ENCODE measurements at places on chromosomes 3 and 15.

DNA sequence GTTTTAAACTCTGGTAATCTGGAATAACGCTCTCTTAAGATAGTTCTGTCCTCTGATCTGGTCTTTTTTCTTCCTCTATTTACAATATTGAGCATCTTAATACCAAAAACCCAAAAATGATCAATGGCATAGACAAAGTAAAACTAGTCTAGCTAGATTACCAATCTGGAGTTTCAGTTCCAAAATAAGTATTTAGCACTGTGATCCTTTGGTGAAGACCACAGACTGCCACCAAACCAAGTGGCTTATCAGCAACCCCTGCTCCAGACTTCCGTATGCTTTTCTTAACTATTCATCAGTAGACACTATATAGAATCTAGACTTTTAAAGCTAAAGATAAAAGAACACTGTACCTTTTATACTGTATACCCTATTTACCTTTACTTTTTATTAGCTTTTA is 35.5 kb upstream of the MAN2C1 start:
- no peak for DNase-seq

DNA sequence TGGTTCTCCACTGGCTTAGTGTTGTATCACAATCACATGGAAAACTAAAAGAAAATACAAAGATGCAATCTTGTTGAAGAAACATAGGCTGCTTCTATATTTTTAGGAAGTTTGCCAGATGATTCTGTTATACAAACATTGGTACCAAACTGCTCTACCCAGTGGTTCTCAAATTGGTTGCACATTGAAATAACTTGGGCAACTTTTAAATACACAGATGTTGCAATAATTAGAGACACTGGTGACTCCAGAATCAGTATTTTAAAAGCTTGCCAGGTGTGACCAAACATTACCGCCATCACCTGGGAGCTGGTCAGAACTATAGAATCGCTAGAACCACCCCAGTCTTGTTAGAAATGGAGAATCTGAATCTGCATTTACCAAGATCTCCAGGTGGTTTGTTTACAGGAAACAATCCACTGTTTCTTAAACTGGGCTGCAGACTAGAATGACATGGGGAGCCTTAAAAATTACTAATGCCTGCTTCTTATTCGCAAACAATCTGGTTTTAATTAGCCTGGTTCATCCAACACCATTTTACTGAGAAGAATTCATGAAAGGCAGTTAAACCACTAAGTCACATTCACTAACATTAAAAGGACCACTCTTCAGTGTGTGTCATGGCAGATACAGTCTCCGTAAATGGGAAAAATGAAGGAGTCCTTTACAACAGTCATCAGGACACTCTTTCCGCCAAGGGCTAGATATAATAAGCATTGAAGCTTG is 76.5 kb downstream of the ACAP2 start:
- DNase-seq = no peak

DNA sequence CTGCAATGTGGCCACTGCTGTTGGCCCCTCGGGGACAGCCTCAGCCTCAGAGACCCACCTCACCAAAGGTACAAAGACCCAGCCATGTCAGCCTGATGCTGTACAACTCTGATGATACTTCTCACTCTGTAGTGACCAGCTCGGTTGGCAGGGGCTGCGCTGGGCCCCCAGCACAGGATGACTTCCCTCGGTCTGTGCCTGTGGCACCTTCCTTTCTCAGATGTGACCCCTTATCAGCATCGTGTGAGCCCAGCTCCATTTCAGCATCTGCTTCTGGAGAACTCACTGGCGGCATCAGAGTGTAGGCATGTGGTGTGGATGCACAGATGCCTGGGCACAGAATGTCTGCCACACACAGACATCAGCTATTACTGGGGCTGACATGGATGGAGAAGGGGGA is 25.1 kb upstream of the CTXND1 start:
- DNase-seq = no peak

GRCh38 chr15:90221246-90221900 is 12.4 kb downstream of the CIB1 start:
- DNase-seq = peak; percentile 89

DNA sequence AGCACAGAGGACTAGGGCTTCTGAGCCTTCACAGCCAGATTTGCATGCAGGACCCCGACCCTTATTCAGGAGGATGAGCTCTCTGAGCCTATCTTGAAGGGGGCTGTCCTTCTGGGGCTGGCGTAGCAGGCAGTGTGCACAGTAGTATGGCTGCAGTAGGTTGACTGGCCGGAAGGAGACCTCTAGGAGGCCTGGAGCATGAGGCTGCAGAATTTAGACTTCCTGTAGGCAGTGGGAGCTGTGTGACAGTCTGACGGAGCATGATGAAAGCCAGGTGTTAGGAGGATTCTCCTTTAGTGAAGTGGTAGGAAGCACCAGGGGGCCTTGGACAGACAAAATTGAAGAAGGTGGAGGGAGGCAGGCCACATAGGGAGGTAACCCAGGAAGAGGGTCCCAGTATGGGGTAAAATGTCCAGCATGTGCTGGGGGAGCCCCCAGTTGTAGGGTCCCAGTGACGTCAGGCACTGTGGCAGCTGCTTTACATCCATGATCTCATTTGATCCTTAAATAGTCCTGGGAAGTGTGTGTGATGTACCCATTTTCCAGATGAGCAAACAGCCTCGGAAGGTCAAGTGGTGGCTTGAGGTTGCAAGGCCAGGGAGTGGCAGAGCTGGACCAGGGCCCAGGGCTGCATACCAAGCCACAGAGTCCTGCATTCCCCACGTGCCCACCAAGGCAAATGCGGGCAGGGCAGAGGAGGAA is 36.1 kb downstream of the SPSB4 start:
- no peak for DNase-seq

DNA sequence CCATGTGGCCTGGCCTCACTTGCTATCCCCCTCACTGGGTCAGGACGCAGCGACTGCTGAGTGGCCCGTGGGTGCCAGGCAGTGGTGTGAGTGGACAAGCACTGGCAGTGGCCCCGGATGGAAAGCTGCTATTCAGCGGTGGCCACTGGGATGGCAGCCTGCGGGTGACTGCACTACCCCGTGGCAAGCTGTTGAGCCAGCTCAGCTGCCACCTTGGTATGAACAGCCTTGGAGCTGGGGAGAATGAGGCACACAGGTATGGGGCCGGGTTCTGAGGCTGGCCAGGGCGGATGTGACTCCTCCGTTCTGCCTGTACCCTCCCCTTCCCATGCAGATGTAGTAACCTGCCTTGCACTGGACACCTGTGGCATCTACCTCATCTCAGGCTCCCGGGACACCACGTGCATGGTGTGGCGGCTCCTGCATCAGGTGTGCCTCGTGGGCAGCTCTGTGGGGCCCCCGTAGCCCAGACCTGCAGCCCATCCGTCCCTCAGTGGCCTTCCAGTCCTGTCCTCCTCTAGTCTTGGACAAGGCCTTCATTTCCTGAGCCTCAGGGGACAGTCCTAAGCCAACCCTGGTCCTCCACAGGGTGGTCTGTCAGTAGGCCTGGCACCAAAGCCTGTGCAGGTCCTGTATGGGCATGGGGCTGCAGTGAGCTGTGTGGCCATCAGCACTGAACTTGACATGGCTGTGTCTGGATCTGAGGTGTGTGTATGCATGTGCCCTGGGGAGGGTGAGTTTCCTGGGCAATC is 28.2 kb downstream of the NBEAL2 start:
- no peak for DNase-seq

DNA sequence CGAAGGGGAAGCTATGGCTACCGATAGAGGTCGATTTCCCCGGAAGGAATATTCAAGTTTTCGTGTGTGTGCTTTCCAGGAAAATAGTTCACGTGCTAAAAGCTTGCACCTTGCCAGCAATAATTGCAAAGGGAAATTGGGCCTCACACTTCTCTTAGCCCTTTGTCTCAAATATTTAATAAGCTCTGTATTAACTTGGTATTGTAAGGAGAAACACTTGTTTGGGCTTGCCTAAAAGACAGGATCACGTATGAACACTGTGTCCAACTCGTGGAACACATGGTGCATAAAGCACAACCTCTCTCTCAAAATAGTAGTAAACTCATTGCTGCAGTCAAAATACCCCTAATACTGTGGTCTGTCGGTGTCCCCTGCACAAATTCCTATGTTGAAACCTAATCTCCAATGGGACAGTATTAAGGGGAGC is 352 bp upstream of the TMF1 start:
- DNase-seq = no peak

GRCh38 chr3:27133060-27133459 is 236.1 kb downstream of the NEK10 start:
- no peak for DNase-seq

- no peak for DNase-seq
Observed at GRCh38 chr3:68004091-68004490, 349.7 kb upstream of the SUCLG2 start.

- no peak for DNase-seq
Observed at GRCh38 chr15:41945221-41945620, 27.1 kb downstream of the EHD4 start.

GRCh38 chr15:73972984-73973682 is 19.0 kb downstream of the STOML1 start:
- peak; percentile 88 for DNase-seq

DNA sequence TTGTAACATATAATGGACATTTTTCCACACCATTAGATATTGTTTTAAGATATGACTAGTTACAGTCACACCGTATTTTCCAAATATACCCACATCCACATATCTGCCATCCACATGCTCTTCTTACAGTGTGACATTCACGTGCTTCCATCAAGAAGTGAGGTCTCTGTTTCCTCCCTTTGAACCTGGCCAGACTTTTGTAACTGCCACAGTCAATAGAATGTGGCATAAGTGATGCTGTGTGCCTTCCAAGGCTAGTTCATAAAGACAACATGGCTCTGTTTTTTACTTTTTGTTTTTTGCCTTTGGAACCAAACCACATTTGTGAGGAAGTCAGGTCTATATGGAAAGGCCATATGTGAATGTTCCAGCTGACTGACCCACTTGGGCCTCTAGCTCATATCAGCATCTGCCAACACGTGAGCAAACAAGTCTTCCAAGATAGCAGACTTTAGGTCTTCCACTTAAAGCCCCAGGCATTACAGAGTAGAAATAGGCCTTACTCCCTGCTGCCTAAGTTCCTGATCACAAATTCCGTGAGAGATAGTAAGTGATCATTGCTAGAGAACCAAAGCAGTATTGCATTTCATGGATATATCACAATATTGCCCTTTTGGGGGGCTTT is 27.1 kb downstream of the EIF1B start:
- no peak for DNase-seq

DNA sequence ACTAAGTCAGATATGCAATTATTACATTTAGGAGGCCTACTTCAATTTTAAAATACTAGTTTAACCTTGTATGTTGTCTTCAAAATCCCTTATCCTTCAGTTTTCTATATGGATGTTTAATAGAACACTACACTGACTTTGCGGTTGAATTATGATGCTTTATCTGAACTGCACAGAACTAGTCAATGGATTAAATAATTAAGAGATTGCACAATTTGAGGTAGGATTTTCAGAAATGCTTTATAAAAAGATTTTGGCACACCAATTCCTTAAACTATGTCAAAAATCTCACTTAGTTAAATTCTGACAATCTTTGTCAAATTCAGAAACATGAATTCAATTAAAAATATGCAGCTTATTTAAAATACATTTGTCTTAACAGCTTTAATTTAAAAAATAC is 28.1 kb downstream of the ATOSA start:
- no peak for DNase-seq
